ENCODE measurements at places on chromosomes 11 and 22.

- peak; percentile 73 for DNase-seq
Observed at GRCh38 chr22:45096256-45096907, 67.3 kb upstream of the NUP50 start.

DNA sequence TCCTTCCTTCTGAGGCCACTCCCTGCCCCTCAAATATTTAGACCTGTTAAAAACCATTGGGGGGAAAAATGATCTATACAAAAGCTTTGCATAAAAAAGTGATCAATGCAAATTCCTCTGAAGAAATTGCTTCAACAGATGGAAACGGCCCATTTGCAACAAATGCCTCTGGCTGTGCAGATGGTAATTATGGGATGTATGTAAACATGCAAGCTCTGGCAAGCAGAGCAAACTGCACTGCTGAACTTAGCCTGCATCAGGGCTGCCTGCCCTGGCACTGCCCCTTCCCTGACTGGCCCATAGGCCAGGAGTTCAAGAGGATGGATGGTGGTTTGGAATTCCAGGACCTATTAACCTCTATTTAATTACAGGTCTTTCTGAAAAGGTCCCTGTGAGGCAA lies 388.7 kb downstream of the MIAT start:
- DNase-seq: peak; percentile 62

DNA sequence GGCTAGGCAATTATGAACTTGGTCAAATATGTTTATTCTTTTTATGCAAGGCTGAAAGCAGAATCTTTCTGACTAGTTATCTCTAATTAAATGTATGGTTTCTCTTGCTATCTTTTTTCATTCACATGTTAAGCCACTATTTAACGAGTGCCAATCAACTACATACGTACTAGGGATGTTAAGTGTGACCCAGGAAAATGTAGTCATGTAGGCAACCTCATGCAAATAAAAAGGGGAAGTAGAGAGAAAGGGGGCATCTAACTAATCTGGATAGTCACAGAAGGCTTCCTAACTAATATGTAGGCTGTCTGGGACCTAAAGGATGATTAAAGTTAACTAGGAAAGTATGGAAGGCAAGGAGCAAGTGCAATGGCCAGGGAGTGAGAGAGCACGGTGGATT lies 23.5 kb downstream of the TBRG1 start:
- DNase-seq: no peak

- no peak for DNase-seq
Observed at GRCh38 chr11:76443268-76443980, 1.4 kb upstream of the EMSY start.

DNA sequence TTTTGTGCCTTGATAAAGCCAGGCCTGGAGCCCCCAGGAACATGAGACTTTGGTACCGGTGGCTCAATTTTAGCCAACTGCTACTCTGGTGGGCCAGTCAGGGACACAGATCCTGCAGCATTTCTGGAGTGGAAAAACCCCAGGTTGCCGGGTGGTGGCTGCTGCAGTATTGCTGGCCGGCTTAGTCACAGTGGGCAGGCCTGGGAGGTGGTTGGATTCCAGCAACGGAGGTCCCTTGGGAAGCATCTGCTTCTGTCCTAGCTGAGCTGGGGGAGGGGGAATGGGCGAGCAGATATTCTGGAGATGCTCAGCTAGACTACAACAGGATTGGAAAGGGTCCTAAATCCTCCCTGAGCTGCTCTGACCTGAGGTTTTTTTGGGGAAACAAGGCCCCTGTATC lies 31.6 kb upstream of the ACCSL start:
- DNase-seq: no peak

Data from NCI-H1694 (cell line).